Activated CD8-positive, alpha-beta memory T cell treated with anti-CD3 and anti-CD28 coated beads for 1 hour (primary cell): ENCODE measurements at places on chromosomes 3 and 15.
A peak's percentile ranks its signal among the peaks of the same experiment; 100 is the strongest.

- DNase-seq, result no peak
Observed at GRCh38 chr15:64755427-64755940, 19.9 kb downstream of the RBPMS2 start.

GRCh38 chr3:169528289-169528688 is 135.2 kb downstream of the MECOM start:
- DNase-seq, result no peak

DNA sequence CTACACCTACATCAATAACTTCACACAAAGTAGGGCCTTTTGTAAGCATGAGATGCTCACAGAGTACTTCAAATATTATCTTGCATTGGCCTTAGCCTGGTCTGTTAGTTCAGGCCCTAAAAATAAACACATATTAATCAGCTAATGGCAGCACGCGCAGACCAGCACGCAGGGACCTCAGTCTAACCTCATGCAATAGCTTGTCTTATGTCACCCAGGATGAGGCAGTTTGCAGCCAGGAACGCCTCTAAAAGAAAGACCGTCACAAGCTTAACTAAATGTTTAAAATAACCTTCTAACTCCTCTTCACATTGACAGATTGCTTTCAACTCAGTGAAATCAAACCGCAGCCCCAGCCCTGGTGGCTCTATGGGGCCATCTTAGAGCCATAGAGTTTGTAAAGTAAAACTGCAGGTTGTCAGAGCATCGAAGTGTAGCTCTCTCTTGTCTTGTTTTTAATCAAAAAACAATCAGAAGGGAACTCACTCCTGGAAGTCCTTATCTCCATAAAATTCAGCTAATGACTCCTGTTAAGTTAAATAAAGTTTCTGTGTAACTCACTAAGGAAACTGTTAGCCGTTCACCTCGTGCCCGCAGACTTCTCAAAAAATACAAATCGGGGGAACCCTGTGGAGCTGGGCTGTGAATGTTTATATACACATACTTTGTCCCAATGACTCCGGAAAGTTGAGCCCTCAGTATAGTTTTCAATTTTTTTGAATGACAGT is 212.6 kb downstream of the CDIN1 start:
- no peak for DNase-seq

GRCh38 chr3:149371001-149371722 is 6.3 kb downstream of the TM4SF1 start:
- DNase-seq, result no peak

- no peak for DNase-seq
Observed at GRCh38 chr3:100766069-100766468, 56.8 kb downstream of the TFG start.

DNA sequence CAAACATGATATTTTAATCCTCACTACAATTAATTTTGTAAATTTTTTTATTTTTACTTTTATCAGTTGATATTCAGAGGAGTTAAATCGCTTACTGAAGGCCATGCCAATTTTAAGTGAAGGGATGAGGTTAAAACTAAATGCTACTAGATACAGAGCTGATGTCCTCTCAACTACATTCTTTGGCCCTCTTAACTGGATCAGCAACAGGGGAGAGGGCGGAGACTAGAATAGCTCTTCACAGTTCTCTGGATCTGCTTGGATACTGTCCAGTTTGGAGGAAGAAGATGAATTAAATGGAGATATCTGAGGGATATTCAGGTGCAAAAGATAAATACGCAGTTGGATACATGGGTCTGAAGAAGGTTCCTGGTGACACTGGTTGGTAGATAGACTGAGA is 85.6 kb upstream of the LYSMD4 start:
- DNase-seq, result no peak

- DNase-seq, result no peak
Observed at GRCh38 chr15:97903971-97904572, 56.4 kb upstream of the ARRDC4 start.

- DNase-seq, result no peak
Observed at GRCh38 chr3:190848870-190849269, 13.6 kb downstream of the GMNC start.

DNA sequence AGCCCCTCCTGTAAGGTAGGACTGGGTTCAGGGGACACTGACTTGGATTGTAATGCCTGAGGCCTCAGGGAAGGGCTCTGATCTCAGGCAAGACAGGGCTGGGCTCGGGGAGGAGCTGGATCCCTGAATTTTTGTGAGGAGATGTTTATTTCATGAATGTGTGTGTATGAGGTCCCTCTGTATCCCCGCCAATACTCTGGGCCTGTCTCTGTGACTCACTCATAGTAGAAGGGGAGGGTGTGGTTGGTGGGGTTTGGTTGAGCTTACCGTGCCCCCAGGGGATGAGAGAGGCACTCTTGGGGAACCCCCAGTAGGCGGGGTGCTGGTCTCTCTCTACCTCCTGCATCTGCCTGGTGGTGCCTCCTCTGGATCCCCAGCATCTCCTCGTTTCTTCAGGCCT is 28.1 kb downstream of the RPSA start:
- no peak for DNase-seq

- DNase-seq, result no peak
Observed at GRCh38 chr3:53677413-53677812, 168.8 kb downstream of the CHDH start.

DNA sequence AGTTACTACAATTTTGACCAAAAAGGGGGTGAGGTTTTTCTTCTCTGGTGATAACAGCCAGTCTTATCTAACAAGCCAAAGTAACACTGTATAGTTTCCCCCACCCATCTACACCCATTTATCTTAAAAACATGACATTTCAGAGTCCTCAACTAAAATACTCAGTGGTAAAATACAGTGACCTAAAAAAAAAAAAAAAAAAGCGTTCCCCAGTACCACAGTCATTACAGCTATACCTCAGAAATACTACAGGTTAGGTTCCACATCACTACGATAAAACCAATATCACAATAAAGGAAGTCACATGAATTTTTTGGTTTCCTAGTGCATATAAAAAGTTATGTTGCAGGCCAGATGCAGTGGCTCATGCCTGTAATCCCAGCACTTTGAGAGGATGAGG is 13.8 kb downstream of the DENND4A start:
- no peak for DNase-seq

DNA sequence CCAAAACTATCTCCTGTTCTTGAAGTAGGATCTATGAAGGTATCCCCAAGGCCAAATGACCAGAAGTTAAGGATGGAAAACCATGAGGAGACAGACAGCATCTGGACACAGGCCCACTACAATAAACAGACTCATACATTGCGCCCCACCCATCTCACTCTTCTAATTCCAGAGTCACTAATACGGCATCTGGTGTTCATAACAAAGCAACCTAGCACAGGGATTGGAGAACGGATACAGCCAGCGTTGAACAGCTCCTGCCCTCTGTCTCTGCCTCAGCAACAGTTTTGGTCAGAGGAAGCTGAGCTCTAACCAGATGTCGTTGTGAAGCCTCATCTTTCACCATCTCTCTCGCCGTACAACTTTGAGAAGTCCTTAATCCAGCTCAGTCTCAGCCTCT is 44.5 kb upstream of the CCDC80 start:
- DNase-seq, result no peak

- DNase-seq, result no peak
Observed at GRCh38 chr3:14716591-14716990, 41.6 kb downstream of the C3orf20 start.

- no peak for DNase-seq
Observed at GRCh38 chr3:66703501-66703900, 202.7 kb upstream of the LRIG1 start.

- no peak for DNase-seq
Observed at GRCh38 chr3:69091389-69092029, 6.8 kb downstream of the ARL6IP5 start.

DNA sequence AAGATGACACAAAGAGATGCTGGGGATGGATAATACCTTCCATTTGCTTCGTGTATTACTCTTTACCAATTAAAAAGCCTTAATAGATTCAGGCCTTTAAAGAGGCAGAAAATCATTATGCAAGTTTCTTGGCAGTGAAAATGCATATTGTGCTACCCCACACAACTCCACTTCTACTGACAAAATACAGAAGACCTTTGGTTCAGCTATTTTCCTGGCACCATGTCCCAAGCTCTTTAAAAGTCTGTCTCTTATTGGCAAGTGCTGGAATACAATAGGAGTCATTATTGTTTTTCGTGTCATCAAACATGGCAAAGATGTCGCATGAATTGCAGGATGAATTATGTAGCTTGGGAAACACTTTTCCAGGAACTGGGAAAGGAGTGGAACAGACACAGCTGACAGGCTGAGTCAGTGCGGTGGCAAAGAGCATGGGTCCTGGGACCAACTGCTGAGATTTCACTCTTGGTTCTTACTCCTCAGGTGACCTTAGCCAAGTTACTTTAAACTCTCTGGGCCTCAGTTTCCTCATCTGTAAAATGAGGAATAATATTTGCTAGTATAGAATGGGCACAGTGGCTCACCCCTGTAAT is 5.5 kb upstream of the TSPAN3 start:
- no peak for DNase-seq

GRCh38 chr3:16993227-16993626 is 108.5 kb downstream of the PLCL2 start:
- no peak for DNase-seq

GRCh38 chr3:57544181-57545125 is at the start of gene DNAH12:
Gene DNAH12, minus strand, starts transcription at chr3:57544344. Its CDS starts 1,474 bp downstream, at chr3:57542870.
- no peak for DNase-seq

DNA sequence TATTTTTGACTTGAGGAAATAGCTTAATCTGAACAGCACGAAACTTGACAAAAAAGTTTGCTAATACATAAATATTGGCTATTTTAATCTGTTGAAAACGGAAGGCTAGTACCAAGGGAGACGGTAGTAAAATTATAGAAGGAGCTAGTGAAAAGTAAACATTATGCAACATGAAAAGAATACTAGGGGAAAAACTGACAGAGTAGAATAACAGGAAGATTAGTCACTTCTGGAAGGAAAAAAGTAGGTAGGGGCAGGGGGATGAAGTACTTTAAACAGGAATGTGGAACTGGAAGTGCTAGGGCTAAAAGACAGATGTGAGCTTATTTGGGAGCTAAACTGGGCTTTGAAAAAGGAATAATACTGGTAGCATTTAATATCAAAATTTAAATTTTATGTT is 60.1 kb downstream of the MBNL1 start:
- DNase-seq, result no peak

- no peak for DNase-seq
Observed at GRCh38 chr15:61049028-61049427, 180.1 kb downstream of the RORA start.

GRCh38 chr3:27079427-27080257 is 289.5 kb downstream of the NEK10 start:
- no peak for DNase-seq

- DNase-seq, result no peak
Observed at GRCh38 chr3:196737655-196738054, 2.0 kb upstream of the PAK2 start.

DNA sequence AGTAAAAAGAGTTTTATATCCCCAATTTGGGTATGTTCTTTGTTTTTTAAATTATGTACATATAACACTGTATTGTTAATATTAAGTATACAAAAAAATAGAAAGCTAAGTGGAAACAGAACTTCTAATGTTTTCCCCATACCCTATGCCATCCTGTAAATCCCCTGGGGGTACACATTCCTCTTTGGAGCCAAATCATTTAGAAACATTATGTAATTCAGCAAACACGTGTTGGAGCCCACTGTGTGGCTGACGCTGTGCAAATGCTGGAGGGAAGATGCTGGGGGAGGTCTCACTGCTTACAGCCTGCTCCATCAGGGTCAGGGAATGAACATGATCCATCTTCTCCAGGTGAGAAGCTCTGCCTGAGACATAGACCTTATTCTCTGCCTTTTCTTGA is 52.8 kb downstream of the CRTC3 start:
- DNase-seq, result no peak

DNA sequence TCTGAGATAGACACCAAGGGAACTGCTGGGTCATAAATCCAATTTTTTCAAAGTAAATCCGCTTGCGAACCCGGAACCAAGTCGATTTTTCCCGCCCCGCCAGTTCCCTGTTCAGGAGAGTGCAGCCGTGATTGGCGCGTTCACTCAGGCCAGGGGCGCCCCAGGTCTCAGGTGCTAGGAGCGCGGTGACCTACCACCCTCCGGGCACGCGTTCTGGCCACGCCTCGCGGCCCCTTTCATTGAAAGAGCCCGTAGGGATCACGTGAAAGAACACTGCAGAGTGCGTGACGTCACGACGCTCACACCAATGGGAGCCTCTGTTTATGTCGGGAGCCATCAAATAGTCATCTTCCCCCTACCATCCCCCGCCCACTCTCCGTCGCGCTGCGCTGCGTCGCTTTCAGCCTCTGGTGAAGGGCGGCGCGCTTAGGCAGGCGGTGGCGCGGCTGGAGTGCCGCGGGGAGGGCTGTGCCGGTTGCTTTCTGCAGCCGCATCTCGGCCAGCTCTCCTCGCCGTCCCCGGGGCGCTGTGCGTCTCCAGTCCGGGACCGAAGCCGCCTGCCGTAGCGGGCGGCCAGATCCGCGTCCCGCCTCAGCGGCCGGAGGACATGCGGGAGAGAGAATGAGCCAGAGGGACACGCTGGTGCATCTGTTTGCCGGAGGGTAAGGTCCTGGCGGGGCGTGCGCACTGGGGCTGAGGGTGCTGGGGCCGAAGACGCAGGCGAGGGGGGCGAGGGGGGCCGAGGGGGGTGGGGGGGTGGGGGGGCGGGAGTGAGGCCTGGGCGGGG is at the start of gene SLC25A36:
Gene SLC25A36 (plus strand): TSS at position 403 of the 787 bp plus-strand sequence. CDS start 219 bp downstream, at position 622.
- peak; percentile 89 for DNase-seq

GRCh38 chr3:109656225-109656624 is 318.9 kb upstream of the DPPA4 start:
- DNase-seq, result no peak

GRCh38 chr3:51949121-51949520 is 6.1 kb upstream of the GPR62 start:
- no peak for DNase-seq

- DNase-seq, result no peak
Observed at GRCh38 chr3:175150812-175151401, 291.8 kb downstream of the NAALADL2 start.
